ENCODE measurements at places on chromosomes 3 and 15. TPM values are rescaled to one million over a fixed set of nuclear protein-coding genes. Genes with fewer than 3 reads are reported as not detected.

FANCD2OS gene
- total RNA-seq: not detected

USP13 gene
- 2.4 TPM for total RNA-seq

ZDHHC19 gene
- not detected for total RNA-seq

DCP1A gene
- total RNA-seq: 15.3 TPM

HESX1 gene
- total RNA-seq: not detected

SKIC8 gene
- 46.8 TPM for total RNA-seq

HOMER2 gene
- 9.5 TPM for total RNA-seq

DNA sequence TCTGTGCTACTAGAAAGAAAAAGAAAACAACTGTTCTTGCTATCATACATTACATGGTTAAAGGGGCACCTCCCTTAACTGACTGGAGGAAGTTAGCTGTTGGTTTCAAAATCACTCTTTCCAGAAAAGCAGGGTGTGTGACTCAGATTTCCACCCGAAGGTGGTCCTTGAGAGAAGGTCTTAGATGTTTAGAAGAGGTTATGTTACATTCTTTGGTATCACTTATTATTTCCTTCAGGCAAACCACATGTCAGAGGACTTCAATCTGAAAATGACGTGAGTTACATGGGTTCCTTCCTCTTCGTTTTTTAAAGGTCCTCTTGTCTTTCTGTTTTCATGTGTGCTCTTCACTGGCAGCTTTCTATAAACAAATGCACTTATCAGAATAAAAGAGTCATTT is 307.9 kb upstream of the CBLB start:
- DNase-seq: no peak

DNA sequence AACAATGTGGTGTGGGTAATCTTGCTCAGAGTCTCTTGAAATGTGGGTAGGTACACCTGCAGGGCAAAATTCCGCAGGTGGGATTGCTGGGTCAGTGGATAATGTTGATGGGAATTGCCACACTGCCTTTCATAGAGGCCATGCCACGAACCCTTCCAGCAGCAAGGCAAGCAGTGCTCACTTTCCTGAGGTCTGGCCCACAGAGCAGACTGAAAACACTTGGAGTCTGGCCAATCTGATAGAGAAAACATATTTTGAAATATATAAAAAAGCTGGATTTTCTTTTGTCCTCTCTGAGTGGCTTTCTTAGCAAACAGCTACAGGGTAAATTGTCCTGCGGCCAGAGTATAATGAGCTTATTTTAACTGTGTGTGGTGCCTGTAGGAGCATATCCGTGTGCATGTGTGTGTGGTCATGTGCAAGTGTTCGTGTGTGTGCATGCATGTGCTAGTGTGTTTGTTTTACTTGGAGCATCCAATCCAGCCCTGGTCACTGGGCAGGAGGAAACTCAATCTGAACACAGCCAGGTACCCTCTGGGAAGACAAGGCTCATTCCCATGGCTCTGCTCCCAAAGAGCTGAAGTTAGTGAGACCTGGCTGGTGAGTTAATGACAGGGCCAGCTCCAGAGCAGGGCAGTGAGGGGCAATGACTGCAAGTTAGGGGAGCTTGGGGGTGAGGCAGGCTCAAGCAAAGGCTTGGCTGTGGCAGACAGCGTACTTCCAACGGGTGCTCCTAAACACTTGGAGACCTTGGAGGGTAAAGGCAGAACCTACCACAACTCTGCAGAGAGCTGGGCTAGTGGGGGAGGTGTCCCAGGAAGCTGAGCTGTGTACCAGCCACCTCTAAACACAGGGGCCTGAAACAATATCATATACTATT is 91.3 kb downstream of the PLXNA1 start:
- no peak for DNase-seq

GRCh38 chr15:88174571-88174970 is 82.0 kb downstream of the NTRK3 start:
- no peak for DNase-seq

- no peak for DNase-seq
Measured at GRCh38 chr15:75431270-75431669, 20.2 kb downstream of the SIN3A start.

GRCh38 chr15:71424765-71425164 is 309.5 kb downstream of the THSD4 start:
- DNase-seq: no peak

GRCh38 chr3:48057521-48057920 is 41.3 kb upstream of the MAP4 start:
- no peak for DNase-seq

DNA sequence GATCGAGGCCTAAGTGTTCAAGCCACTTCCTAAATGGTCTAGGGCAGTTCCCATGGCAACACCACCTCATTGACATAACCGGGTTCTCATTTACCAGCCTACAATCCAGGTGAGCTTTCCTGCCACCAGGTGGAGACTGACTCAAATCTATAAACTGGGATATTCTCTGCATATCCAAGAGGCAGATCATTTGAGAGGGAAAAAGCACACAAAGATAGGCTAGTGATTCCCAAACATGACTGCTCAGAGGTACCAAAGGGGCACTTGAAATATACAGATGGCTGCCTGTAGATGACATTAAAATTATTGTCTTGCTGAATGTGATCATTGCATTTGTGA is 141.3 kb upstream of the PROK2 start:
- peak; percentile 50 for DNase-seq

- DNase-seq: peak; percentile 82
Measured at GRCh38 chr3:53269888-53270880, 14.4 kb upstream of the TKT start.

GRCh38 chr3:55013145-55013925 is 85.5 kb upstream of the LRTM1 start:
- DNase-seq: no peak

- no peak for DNase-seq
Measured at GRCh38 chr3:128845119-128845777, 34.2 kb upstream of the ACAD9 start.

- DNase-seq: no peak
Measured at GRCh38 chr3:194138732-194139070, 2.8 kb downstream of the HES1 start.

GRCh38 chr3:29280404-29281093 is at the start of gene RBMS3:
RBMS3 (plus strand) TSS chr3:29281071.
- peak; percentile 75 for DNase-seq

DNA sequence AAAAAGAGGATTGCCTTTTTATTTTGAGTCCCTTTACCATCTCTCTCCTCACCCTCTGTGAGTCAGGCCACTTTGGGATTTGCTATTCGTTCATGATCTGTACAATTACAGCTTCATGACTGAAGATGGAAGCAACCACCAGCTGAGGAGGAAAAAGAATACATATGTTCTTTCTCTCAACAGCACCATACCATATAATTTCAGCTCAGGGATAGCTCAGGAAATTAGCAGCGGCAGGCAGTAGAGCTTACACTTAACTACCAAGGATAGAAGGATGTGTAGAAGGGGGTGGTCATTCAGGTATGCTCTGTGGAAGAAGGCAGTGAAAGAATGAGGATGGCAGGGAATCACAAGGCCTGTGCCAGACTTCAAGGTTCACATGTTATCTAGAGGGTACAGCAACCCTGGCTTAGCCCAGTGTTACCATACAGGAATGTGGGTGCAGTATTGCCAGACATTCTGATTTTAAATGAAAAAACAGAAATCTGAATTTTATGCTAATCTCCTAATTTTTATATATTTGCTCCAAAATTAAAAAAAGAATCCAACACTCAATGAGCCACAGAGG is 17.9 kb downstream of the PLS1 start:
- no peak for DNase-seq

DNA sequence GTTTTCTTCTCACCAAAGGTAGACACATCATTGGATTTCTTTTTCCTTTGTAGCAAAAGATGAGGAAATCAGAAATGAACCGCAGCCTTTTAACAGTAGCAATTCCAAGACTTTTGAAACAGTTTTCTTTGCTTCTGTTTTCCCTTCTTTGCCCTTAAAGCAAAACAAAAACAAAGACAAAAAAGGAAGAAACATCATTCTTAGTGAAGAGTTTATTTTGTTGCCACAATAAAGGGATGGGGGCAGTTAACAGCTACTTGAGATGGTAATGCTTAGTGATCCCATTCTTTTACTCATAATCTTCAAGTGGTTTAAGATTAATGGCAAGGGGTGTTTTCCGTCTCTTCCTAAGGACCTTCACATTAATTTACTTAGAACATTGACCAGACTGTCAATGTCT is 218.8 kb downstream of the MEIS2 start:
- DNase-seq: no peak

DNA sequence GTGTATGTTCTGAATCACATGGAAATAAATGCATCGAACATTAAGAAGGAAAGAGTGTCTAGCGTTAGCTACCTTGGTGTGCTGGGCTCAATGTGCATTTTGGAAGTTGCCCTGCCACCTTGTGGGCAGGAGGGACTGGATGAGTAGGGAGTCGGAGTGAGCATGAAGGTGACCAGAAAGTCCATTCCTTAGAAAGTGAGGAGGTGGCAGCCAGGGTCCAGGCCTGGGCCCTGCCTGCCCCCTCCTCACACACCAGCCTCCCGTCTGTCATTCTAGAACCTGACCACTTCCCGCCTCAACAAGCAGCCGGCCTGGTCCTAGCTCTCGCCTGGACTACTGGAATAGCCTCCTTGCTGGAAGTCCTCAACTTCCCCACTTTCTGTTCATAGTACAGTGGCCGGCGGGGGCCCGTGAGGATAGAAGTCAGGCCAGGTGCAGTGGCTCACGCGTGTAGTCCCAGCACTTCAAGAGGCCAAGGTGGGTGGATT is 10.2 kb upstream of the GATA2 start:
- no peak for DNase-seq

GRCh38 chr3:115217678-115218451 is 70.8 kb upstream of the ZBTB20 start:
- peak; percentile 52 for DNase-seq

- no peak for DNase-seq
Measured at GRCh38 chr3:141994856-141995255, 118.4 kb downstream of the ATP1B3 start.

- no peak for DNase-seq
Measured at GRCh38 chr3:64166584-64167162, 58.6 kb downstream of the PRICKLE2 start.

DNA sequence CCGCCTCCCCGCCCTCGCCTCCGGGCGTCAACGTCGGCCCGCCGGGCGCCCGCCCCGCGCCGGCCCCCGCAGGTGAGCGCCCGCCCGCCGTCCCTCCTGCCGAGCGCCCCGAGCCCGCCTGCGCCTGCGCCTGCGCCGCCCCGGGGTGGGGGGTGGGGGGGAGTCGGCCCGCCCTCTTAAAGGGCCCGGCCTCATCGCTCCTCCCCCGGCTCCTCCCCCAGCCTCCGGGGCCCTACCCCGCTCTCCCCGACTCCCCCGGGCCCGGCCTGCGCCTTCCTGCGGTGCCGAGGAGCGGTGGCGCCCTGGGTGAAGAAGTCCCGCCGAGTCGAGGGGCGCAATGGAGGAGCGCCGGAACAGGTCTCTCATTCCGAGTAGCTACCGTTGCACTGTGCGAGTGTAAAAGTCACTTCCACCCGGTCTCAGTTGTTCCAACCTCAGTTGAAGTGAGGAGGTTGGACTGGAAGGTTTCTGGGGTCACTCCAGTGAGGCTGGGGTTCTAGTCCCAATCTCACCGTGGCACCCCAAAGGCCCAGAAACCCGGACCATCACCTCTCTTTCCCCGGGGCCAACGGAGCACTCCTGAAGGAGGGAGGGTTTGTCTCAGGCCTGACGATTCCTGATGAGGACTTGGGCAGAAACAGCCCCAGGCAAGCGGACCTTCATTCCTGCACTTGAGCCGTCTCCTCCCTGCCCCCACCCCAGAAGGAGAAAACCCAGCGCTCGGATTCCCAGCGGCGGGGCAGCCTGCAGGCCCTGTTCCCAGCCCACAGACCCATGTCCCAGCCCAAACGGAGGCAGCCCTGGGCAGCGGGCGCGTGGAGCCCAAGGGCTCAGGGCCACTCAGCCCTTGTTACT is 1.5 kb upstream of the TNK2 start:
- DNase-seq: peak; percentile 92

DNA sequence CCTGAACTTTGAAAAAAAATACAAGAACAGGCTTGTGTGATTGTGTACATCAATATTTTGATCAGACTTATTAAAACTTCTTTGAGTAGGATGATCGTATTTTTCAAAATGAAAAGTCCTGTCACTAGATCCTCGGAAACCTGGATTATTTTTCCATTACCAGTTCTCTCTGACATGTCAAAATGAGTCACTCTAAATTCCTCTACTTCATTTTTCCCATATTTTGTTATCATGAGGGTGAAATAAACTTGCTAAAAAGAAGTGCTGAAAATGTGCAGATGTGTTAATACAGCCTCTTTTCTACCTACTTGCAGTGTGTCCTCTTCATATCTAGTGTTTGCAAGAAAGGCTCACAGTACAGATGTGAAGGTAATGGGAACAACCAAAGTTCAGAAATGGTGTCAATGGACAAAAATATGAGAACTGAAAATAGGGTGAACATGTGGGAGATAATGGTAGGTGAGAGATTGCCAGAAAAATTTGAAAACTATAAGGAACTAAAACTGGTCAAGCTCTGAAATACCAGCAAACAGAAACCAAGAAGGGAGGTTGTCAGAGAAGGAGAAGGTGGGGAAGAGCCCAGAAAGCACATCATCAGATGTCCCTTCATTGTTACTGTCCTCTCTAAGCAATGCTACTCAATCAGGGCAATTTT is 108.2 kb downstream of the EOMES start:
- no peak for DNase-seq

GRCh38 chr15:87523516-87523915 is 733.0 kb downstream of the NTRK3 start:
- DNase-seq: no peak

DNA sequence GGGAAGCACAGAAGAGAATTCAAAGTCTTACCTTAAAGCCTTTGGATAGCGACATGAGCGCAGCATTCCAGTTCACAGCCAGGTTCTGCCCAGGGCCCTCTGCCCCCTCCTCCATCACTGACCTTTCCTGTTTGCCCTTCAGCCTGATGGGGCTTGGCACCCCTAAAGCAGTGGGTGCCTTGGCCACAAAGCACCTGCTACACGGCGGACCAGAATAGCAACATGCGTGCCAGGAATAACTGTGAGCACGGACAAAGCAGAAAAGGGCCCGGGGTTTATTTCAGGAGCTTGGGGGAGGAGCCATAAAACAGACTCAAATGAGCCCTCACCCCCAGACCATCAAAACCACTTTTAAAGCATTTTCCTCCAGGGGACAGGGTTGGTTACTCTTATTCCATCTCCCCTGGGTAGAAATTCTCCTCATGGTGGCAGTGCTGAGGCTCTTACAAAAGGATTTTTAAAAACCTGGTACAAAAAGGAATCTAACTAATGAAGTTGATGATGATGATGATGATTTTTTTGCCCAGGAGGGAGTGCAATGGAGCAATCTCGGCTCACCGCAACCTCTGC is 135.4 kb downstream of the KLF13 start:
- no peak for DNase-seq

GRCh38 chr15:68417897-68418296 is 14.1 kb downstream of the ITGA11 start:
- DNase-seq: no peak

GRCh38 chr15:35673093-35673684 is 127.2 kb upstream of the DPH6 start:
- no peak for DNase-seq

GRCh38 chr3:126923423-126923822 is 59.5 kb upstream of the PLXNA1 start:
- DNase-seq: no peak
